ENCODE measurements at places on chromosomes 5 and 9.

DNA sequence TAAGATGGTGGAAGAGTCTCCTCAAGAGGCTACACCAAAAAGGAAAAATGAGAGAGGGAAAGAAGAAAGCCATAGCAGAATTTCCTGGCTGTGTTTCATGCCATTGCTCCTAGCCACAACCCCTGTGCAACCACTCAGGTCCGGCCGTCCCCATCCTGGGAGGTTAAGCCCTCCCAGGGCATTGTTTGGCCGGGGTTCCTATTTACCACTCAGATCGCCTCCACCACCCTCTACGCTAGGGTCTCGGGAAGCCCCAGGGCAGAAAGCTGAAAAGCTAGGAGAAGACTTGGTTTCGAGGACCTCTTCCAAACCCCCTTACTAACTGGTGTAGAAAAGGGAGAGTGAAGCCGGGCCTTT is 715 bp downstream of the RC3H2 start:
- no peak for DNase-seq

GRCh38 chr5:8756498-8757084 is 789.3 kb downstream of the SEMA5A start:
- DNase-seq, result peak; percentile 4

DNA sequence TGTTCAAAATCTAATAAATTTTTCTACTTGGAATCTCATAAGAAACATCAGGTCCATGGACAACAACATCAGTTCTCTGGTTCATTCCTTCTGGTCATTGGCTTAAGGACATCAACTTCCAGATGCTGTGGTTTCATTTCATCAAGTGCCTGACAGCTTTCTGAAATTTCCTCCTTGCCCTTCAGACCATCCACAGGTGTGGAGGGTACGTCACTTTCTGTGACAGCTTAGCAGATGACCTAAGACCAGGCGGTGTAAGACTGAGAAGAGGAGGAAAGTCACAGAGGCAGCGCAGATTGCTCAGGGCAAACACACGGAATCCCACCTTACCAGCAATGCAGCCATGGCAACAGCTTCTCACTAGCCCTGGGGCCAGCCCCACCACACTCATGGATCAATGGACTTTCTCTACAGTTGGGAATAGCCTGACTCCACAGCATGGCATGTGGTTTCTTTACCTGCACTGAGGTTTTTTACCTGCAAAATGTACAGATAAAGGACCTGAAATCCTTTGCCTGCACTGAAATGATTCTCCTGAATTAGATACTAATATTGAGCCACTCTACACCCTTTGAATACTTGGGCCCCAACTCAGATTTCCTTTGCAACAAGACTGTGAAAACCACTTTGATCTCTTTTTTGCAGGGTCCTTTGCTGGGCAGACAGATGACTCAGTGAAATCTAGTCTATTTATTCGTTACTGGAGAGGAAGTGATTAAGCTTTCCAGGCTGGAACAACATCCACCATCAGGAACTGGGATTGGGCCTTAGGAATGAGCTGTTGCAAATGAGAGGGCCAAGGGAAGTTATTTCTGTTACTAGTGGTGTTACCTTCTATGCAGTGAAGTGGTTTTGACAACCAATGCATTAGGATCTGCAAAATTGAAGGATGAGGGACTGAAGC is 26.9 kb downstream of the TICAM2 start:
- DNase-seq, result peak; percentile 49

- no peak for DNase-seq
These were observed 120.5 kb upstream of the IRX4 start for GRCh38 chr5:2003206-2003605.

DNA sequence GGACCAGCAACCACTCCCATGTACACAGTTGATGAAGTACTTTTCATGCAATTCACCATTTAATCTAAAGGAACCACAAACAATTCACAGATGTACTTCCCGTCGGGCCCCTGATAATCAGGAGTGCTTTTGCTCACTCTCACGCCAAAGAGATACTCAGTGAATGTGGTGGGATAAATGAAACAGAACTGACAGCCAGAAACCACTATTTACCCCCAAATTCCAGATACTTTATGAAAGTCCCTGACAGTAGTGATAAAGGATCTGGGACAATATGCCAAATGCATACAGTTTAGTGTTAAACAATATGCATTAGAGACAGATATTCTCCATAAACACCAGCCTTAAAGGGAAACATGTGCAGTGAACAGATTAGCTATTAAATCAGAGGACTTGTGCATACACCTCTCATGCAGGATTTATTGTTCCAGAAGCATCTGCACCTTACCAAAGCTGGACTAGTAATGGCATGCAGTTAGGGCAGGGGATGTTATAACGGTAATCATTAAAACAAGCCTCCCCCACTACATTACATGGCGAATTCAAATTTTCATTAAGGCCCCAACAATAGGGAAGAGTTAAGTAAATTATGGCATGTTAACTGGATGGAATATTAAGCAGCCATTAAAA is 74.0 kb upstream of the SLC25A51 start:
- DNase-seq, result no peak

- no peak for DNase-seq
These were observed 3.1 kb upstream of the GNPDA1 start for GRCh38 chr5:142015781-142016533.

- no peak for DNase-seq
These were observed 1.3 kb downstream of the HINT2 start for GRCh38 chr9:35813434-35814105.

DNA sequence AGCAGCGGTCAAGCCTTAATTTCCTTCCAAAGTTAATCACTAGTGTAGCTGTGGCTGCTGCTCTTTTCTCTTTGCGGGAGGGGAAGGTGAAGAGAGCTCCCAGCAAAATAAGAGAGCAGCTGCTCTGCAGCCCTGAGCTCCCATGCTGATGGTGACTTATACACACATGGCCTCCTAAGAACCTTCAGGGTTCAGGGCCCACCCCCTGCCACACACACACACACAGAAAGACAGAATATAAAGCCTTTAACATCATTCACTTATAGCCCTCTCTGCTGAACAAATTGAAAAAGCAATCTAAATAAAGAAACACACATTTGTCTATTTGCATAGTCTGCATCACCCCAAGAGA is 43.6 kb downstream of the GAS1 start:
- no peak for DNase-seq

- DNase-seq, result no peak
These were observed 21.8 kb upstream of the ORM1 start for GRCh38 chr9:114300846-114301797.

- no peak for DNase-seq
These were observed 4.7 kb downstream of the ADGRD2 start for GRCh38 chr9:124454791-124455443.

DNA sequence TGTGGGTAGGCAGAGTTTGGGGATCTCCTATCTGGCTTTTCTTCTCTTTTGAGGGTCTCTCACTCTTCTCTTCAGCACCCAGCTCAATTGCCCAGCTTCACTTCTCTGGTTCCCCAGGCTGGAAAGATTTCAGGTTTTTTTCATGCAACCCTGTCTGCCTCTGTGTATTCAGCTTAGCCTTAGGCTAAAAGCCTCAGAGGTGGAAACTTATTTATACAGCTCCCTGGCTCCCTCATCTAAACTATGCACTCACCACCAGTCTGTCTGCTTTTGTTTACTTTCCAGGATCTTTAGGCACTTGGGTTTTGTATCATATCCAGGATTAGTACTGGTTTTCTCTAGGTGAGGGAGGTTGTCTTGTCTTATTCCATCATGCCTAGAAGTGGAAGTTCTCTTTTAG is 540.2 kb upstream of the TRPC7 start:
- DNase-seq, result no peak

DNA sequence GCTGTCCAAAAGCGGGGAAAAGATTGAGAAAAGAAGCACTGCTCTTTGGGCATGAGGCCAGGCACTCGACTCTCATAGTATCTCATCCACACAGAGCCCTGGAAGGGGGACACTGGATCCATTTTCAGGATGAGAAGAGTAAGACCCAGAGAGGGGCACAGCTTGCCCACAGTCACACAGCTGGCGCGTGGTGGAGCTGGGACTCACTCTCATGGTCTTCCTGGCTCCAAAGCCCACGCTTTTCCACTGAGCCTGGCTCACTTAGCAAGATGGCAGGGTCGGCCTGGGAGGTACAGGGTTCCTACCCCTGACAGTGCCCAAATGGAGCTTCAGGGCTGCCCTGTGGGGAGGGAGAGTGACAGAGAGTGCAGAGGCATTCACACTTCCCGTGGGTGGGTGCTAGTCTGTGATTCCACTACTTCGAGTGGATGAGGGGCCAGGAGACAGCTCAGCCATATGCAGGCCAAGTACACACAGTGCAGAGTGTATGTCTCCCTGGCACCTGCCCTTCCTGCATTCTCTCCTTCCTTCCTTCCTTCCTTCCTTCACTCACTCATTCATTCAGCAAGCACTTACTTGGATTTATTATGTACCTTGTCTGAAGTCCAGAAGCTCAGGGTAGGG is 18.3 kb upstream of the IGFBPL1 start:
- no peak for DNase-seq

DNA sequence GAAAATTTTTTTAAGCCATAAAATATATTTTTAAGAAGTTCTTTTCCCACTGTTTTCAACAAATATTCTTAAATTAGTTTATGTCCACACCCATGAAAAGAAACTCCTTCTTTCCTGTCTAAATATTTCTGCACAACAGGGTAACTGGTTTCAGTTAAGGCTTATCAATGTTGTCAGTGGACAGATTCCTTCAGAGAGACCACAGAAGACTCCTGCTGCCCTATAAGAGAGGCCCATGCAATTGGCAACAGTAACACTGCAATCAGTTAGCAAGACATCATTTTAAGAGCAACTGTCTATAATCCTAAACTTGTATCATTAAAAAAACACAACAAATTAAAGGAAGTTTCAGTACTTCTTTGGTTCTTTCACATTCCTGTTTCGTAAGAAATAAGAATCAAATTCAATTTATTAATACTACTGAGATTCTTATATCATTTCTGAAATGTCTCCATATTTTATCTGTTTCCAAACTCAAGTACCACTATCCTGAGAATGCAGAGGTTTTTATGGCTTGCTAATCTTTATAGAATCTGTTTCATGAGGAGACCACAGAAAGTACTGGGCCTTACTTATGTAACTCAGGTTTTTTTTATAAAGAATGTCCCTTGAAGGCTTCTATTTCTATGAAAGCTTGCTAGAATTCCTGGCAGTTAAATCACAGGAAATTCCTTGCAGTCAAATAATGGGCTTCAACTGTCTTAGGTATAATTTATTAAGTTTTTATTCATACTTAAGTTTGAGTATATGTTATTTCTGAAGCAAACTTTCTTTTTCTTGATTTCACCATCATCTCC is 240.2 kb downstream of the RFX3 start:
- no peak for DNase-seq

GRCh38 chr5:172868436-172868923 is 34.4 kb downstream of the ERGIC1 start:
- no peak for DNase-seq

- DNase-seq, result no peak
These were observed 101.3 kb downstream of the NUDT12 start for GRCh38 chr5:103461243-103461642.

DNA sequence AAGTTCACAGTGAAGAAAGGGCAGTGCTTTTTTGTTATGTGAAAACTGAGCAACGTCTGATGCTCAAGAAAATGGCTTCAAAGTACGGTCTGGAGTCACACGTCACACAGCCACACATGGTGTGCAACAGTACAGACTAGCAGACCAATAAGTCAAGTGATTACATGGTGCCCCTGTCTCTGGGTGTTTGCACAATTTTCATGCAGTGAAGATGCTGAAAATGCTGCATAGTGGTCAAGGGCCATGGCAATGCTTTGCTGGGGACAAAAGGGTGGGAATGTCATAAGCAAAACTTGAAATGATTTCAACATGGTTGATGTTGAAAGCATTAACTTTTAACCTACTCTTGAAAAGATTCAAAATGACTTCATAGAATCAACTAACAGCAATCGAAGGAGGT is 231.2 kb downstream of the EBF1 start:
- DNase-seq, result no peak

Data from GM12864 (cell line).